CD4-positive, alpha-beta T cell treated with Interleukin-15 for 4 hours (primary cell): ENCODE measurements at places on chromosomes 2 and 18.

DNA sequence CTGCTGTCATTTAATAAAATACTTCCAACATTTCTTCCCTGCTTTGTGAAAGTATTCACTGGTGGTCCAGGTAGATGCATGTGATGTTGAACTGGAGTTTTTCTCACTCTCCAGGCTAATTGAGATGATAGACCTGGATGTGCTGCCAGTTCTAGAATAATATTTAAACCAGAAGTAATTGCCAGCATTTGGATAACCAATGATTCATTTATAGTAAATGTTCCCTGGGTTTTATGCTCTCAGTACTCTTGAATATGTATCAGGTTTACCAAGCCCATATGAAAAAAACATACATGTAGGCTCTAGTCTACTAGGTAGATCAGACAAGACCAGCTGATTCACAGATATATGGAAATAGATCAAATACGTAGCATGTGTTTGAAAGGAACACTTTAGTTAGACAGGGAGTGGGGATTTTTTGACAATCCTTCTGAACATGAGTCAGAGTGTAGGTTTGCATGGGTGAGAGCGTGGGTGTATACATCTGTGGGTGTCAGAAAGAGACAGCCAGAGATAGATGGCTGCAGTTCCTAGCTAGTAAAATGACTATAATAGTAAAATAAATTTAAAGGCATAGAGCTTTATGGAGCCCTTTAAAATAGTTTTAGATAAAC, 115.1 kb downstream of the NAB1 start:
- no peak for DNase-seq

DNA sequence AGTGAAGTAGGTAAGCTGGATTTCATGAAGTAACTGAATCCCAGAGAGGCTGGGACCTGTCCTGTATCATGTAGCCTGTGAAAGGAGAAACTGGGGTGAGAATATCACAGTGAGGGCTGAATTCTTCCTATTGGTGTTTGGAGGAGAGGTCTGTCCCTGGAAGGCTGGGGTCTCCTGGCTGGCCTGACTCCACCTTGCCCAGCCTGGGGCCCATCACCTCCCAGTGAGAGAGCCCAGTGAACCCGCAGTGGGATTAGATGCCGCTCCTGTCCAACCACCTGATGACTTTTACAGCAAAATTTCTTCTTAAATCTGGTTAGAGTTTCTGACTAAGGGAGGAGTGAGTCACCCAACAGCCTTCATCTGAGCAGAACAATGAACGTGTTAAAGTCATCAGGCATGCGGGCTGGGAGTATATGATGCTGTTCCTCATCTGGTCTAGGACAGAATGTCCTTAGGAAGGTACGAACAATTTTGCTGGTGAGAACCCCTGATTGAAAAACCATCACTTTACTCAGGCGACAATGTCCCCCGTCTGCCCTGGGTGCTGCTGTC, 152.9 kb downstream of the LPIN1 start:
- no peak for DNase-seq

GRCh38 chr2:80926168-80926567, 621.6 kb upstream of the LRRTM1 start:
- no peak for DNase-seq

GRCh38 chr2:66576561-66577320, 141.8 kb downstream of the MEIS1 start:
- no peak for DNase-seq

DNA sequence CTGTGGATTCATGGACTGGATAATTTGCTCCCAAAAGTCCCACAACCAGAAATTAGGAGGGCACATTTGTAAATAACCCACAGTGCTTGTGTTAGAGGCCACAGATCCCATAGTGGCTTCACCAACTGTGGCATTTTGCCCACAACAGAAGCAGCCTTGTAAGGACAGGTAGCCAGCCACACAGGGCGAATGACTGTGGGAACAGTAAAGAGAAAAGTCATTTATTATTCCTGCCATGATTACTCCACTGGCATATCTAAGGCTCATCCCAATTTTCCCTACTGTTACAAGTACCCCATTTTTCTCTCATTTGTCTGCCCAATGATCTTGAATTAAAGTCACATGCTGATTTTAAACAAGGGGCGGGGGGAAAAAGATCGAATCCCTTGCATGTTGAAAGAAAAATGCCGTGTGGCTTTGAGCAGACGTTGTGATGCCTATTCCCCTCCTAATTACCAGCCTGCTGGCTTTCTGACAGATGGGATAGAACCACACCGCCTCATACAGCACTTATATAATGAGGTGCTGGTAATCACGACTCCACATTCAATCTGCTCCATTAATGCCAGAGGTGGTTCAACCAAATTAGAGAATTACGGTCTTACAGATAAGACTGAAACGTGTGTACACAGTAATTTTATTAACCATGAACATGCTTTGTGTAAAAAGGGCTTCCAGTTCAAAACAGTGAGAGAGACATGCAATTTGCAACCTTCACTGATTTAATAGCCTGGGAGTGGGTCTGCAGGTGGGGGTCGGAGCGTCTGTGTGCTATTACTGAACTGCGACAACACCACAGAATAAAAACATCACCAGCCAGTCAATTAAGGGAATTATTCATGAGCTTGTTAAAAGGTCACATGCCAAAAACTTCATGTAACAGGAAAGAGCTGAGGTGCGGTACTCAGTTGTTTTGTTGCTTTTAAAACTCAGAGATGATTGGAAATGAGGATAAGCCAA, 196.0 kb downstream of the TMEM163 start:
- DNase-seq: no peak

- DNase-seq: no peak
Observed at GRCh38 chr18:29087616-29088246, 910.8 kb upstream of the CDH2 start.

GRCh38 chr2:204583773-204584172, 38.5 kb downstream of the PARD3B start:
- no peak for DNase-seq

DNA sequence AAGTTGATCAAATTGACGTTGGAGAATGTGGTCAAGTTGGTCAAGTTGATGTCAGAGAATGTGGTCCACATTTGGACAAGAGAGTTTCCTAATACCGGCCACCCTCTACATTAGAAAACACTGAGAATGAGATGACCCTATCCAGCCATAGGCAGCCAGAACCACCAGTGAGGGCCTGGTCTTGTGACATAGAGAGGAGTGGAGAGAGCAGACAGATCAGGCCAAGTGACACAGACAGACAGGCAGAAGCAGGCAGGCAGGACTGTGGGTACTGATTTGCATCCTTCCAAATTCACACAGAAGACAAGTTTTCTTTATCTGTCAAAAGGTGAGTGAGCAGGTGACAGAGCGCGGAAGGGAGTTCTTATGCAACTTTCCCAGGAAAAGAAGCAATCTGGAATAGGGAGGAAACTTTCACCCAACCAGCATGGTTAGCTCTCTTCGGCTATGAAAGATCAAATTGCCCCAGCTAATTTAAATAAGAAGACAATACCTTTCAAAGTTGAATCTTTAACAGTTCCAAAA, 109.1 kb upstream of the PID1 start:
- DNase-seq: no peak

DNA sequence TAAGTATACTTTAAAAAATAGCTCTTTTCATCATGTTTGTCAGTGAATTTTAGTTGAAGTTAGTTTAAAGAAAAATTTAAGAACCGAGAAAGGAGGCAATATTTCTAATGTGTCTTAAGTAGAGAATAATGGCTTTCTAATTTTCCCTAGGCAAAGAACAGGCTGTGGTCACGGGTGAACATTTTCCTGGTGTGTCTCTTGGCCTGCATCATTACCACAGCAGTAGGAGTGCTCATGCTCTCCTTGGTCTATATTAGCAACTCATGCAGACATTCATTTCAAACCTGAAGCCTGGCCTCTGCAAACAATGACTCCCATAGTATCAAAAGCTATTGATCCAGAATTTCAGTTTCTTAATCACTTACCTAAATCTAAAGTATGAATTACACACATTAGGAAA, 57.4 kb downstream of the C18orf54 start:
- no peak for DNase-seq

DNA sequence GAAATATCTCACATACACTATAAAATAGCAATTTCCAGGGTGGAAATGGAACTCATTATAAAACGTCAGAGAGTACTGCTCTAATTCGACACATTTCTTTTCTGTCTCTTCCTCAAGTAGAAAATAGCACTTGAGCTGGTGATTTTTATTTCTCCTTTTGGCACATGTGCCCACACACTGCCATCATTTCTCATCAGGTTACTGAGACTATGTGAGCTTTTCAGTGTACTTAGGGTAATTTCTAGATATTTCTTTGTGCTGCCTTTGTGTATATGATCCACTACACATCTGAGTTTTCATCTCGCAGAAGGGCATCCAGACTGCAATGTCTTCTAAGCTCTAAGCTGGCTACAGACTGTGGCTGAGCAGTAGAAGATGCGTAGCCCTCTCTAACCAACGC, 62.1 kb upstream of the PGAP1 start:
- DNase-seq: no peak

- no peak for DNase-seq
Observed at GRCh38 chr18:33113416-33113815, 327.1 kb downstream of the CCDC178 start.

DNA sequence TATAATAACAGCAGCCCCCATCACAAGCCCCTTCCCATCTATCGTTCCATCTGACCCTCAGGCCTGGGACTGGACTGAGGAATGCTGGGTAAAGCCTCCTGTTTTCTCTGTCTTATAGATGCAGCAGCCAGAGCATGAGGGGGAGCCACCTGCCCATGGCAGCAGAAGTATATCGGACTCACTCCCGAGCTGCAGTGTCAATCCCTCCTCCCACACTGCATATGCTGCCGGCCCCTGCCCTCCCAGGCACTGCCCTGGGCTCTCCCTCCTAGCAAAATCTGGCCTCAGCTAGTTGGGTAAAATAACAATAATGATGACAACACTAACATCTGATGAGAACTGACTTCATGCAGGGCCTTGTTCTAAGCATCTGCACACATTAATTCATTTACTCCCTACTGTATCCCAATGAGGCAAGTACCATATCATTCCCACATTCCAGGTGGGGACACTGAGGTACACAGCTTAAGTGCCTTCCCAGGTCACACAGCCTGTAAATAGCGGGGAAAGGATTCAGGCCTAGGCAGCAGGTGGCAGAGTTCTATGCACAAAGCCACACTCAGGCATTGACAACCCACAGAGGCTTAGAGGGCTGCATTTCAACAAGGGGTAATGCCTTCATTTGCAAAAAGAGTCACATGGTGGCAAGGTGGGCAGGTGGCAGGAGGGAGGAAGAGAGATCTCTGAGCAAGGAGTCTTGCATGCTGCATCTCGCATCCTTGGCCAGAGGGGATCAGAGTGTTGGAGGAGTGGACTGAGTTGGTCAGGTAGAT, 190.0 kb downstream of the ZBTB7C start:
- no peak for DNase-seq

GRCh38 chr18:25230658-25231326, 121.2 kb downstream of the ZNF521 start:
- DNase-seq: no peak

GRCh38 chr2:229257985-229258384, 13.1 kb downstream of the PID1 start:
- no peak for DNase-seq

GRCh38 chr2:127083819-127084503, 23.0 kb downstream of the BIN1 start:
- no peak for DNase-seq

DNA sequence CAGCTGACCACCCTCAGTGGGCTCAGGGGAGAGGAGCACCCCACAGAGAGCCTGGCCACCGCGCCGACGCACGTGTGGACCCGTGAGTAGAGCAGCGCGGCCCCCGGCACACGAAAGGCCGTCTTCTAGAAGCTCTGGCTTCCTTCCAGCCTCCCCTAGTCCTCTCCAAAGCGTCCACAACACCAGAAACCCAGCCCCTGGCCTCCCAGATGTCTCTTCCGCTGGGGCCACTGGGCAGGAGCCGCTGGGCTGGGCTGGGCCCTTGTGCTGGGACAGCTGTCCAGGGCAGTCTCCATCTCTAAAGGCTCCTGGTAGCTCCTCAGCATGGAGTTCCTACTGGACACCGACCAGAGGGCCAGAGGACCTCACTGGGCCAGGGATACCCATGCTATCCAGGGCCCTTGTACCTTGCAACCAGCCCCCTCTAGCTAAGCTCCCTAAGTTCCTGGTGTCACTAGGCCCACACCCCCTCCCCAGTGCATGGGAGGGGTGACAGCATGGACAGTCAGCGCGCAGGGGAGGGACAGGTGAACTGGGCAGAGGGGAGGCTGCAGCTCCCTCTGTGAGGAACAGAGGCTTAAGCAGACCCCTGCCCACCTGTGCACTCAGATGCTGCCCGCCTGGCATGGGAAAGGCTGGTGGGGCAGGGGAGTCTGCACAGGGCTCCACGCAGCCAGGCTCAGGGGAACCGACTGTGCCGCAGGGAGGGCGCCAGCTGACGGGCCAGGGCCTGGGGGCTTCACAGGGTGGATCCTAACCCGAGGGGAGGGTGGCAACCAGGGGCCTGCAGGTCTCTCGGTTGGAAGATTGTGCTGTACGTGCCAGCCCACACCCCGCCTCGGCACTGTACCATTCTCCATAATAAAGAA, 32.9 kb downstream of the MTERF4 start:
- DNase-seq: no peak

GRCh38 chr18:7532942-7533341, 34.2 kb upstream of the PTPRM start:
- DNase-seq: no peak

DNA sequence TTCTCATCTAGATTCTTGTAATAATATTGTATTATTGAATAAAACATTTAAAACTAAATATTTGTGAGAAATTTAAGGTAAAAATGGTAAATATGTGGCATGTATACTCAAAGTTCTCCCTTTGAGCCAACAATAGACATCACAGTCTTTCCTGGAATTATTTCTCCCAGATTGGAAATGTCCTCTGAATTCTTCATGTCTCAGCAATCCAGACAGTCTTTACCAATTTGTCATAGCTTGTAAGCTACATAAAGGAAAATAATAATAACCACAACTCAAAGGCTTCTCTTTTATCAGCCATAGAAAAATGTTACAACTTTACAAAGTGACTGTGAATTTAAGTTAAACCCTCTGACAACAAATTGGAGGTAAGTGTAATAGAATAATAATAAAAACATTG, 784.9 kb downstream of the EPHA4 start:
- no peak for DNase-seq

DNA sequence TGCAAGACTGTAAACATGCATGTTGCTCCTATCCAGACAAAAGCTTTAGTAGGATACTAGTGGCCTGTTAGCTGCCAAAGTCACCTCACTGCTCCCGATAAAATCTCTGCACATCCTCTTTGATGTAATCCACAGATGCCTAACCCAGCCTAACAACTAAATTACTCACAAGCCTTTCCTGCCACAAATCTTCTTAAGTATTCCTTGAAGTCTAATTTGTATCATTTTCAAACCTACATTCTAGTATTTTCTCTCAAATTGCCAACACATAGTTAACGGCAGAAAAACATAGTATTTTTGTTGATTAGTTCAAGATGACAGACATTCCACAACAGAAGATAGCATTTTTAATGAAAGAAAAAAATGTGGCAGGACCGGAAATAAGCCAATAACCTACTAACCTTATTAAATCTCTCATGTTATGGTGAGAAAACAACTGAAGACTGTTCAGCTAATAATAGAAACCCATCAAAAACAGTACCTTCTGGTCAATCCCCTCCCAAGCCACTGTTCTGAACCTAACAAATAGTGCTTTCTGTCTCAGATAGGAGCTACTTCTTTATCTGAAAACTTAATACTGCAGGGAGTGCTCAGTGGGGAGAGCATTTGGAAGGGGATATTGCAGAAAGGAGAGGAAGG, at the start of gene MPP4:
Gene MPP4, minus strand, starts transcription at position 57 of the 639 bp plus-strand sequence. CDS start 4,690 bp downstream, outside the sequence.
- no peak for DNase-seq

GRCh38 chr2:37105150-37105549, 20.8 kb downstream of the GPATCH11 start:
- DNase-seq: no peak

- no peak for DNase-seq
Observed at GRCh38 chr2:232142049-232142448, 180.5 kb downstream of the DIS3L2 start.

GRCh38 chr18:46809145-46809544, 52.3 kb upstream of the ST8SIA5 start:
- no peak for DNase-seq
